ENCODE measurements at places on chromosomes 6 and 20.

DNA sequence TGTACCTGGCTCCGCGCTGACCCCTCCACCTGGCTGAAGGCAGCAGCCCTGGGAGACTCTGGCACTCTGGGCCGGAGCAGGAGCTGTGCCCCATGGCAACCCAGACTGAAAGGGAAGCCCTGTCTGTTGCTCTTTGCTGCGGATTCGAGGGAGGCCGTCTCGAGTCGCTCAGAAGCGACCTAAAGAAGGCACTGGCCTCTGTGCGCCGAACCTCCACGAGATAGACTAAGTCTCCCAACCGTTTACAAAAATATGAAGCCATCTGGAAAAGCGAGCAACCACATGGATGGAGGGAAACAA lies 10.5 kb upstream of the TBX18 start:
- DNase-seq: no peak

DNA sequence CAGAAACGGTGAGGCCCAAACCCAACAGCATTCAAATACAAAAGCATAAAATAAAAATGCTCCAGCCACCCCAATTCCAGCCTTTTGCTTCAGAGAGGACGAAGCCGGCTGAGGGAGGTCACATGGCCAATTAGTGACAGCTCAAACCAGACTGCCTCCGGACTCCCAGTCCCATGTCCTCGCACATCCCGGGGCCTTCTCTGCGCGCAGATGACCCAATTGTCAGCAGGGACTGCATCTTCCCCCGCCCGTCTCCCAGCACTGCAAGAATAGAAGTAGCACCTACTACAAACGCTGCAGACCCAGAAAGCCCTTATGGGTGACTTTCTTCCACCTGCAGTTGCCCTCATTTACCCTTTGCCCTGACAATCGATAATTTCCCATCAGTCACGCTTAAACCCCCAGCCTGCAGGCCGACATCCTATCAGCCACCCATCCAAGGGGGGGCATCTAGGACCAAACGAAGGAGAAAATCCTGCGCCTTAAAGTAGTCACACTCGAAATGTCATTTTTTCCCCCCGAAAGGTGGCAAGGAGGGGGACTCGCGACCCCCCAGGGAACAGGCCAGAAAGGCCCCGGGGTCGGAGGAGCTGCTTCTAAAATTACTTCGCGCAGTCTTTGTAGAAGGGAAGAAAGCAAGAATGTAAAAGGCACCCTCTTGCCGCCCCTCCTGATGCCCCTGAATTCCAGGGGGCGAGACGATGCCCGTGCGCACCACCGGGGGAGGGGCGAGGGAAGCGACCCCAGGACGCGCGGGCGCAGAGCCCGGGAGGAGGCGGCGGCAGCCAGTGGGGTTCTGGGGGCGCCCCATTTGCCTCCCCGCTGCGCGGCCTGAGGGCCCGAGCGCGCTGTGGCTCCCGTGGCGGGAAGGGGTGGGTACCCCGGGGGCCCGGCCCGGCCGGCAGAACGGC lies 792 bp downstream of the SLC23A2 start:
- DNase-seq: no peak

DNA sequence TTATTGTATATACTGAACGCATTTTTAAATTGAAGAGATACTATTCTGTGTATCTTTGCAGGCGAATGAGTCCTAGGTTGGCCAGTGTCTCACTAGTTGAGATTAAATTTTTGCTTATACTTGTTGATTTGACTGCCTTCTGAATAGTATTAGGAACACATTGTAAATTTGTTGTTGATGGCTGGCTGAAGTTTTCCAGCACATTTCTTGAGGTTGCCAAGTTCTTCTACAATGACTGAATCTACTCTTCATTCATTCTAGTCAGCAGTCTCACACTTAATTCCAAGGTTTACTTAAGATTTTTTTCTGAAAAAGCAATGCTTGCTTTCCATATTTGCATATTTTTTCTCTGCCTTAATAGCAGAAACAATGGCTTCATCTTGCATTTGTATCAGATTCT lies 151.7 kb downstream of the ZFAND3 start:
- DNase-seq: no peak

DNA sequence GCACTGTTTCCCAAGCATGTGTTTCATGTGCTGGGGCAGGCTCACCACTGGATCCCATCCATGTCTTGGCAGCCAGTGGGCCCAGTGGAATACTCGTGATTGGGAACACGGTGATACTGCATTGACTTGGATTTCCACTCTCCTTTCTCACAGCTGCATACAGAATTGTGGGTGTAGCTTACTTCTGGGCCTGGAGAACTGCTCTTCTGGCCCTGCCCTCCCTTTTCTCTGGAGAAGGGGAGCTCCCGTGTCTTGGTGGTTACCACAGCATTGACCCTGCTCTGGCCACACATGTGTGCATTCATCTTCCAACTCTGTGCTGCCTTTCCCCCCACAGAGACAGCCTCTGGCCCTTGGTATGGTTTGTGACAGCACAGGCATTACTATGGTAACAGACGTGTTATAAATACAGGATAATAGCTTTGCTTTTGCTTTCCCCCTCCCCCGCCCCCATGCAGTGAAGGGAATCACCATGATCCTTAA lies 21.6 kb downstream of the SOBP start:
- DNase-seq: peak; percentile 20

DNA sequence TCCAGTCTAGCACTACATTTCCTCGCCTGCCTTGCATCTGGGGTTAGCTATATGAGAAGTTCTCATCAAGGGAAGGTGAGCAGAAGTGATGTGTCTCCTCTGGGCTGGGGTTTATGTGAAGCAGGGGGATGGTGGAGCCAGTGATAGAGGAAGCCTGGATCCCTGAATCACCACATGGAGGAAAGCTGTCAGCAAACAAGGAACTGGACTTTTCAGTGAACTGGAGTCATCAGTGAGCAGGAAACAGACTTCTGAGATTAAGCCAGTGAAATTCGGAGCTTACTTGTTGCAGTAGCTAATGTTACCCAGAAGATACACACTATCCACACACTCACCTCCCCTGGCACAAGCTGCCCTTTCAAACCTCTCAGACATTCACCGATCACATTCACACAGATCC lies 13.4 kb upstream of the TOX2 start:
- no peak for DNase-seq
